ENCODE measurements at places on chromosomes 2 and 18. TPM values are rescaled to one million over a fixed set of nuclear protein-coding genes. Genes with fewer than 3 reads are reported as not detected.
A peak's percentile ranks its signal among the peaks of the same experiment; 100 is the strongest.

GRCh38 chr2:37849911-37850310 is 75.2 kb upstream of the RMDN2 start:
- no peak overlapping the region for H3K27ac ChIP-seq
- H3K4me1 ChIP-seq = peaks cover 8% of the 10 kb centered on the region
- H3K4me3 ChIP-seq = no peak overlapping the region
- no peaks in the 10 kb centered on the region for H3K36me3 ChIP-seq

- H3K4me3 ChIP-seq = no peak overlapping the region
- H3K36me3 ChIP-seq = no peaks in the 10 kb centered on the region
- H3K27ac ChIP-seq = no peak overlapping the region
- no peak for DNase-seq
Observed at GRCh38 chr2:124258140-124258880, 233.2 kb downstream of the CNTNAP5 start.

DNA sequence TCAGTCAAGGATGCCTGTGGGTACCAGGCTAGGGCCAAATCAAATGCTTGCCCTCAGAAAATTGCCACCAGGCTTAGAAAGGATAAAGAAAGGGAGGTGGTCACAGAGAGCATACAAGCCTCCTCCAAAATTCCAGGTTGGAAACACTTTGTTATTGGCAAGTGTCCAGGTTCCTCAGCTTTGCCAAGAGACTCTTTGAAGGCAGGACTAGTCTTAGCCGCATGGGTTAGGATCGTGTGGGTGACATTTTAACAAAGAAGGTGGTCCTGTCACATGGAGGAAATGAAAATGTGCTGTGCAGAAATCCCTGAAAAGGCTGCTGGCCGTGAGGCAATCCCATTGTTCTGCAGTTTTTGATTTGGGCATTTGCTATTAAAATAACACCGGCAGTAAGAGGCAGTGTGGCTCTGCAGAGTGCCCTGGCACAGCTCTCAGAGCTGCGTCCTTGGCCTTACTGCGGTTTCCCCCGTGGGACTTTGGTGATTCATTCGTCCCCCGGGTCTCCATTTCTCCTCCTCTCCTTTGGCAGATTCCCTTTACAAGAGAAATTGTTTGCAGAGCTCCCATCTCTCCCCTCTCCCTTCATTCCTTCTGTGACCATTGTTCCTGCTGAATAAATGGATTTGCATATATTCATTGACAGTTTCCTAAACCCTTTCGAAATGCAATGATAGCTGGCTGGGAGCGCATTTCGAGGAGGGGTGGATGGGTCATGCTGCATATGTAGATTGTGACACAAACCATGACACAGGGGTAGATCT is 187.3 kb downstream of the VAPA start:
- peaks cover 9% of the 10 kb centered on the region for H3K4me1 ChIP-seq
- H3K27ac ChIP-seq = no peak overlapping the region
- no peak for DNase-seq

DNA sequence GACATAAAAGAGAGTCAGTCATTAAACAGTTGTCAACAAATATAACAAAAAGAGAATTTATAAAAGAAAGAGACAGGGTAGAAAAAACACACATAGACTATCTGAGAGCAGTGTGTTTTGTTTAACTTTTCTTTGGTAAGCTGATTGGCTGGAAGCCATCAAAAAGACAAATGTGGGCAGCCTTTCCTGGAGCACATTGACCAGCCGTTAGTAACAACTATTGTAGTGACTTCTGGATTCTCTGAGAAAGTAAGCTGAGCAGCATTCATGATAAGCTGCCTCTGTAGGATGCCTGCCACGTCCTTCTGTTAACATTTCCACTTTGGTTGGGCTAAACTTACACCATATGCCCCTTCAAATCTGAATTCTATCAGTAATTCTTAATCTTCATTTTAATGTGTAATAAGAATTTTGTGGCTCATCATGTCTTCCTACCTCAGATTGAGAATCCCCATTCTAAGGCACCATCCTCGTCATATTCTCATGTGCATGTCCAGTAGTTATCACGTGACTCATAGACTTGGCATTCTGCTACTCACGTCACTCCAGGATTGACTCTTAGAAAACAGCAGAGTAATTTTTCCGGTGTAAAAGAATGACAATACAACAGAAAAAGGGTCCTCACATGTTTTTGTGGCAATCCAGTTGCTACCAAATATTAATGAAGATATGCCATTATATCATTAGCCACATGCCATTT is 43.4 kb upstream of the DNAJC10 start:
- H3K4me3 ChIP-seq = no peak overlapping the region
- no peak overlapping the region for H3K27ac ChIP-seq
- no peaks in the 10 kb centered on the region for H3K27me3 ChIP-seq
- no peaks in the 10 kb centered on the region for H3K36me3 ChIP-seq
- no peak for DNase-seq
- no peaks in the 10 kb centered on the region for H3K4me1 ChIP-seq

DNA sequence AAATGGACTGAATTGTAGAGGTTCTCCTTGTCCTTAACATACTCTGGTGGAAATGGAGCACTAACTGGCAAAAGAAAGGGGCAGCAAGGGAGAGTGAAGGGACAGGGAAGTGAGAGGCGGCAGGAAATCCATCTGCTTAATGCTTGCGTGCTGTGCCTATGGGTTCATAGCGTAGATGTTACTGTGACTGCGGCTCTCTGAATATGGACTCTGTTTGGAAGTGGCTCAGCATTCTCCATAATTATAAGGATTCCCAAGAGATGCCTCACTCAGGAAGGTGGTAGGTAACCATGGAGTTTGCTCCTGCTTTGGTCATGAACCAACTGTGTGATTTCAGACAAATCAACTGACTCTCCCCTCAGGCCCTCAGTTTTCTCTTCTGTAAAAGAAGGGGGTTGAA is 50.0 kb downstream of the MYO3B start:
- H3K4me1 ChIP-seq = no peaks in the 10 kb centered on the region
- H3K27ac ChIP-seq = no peak overlapping the region
- no peak overlapping the region for H3K4me3 ChIP-seq
- H3K36me3 ChIP-seq = no peaks in the 10 kb centered on the region

- H3K4me1 ChIP-seq = peaks cover 16% of the 10 kb centered on the region
- no peaks in the 10 kb centered on the region for H3K27me3 ChIP-seq
- no peak overlapping the region for H3K27ac ChIP-seq
Observed at GRCh38 chr2:98558852-98559530, 49.3 kb downstream of the COA5 start.

DNA sequence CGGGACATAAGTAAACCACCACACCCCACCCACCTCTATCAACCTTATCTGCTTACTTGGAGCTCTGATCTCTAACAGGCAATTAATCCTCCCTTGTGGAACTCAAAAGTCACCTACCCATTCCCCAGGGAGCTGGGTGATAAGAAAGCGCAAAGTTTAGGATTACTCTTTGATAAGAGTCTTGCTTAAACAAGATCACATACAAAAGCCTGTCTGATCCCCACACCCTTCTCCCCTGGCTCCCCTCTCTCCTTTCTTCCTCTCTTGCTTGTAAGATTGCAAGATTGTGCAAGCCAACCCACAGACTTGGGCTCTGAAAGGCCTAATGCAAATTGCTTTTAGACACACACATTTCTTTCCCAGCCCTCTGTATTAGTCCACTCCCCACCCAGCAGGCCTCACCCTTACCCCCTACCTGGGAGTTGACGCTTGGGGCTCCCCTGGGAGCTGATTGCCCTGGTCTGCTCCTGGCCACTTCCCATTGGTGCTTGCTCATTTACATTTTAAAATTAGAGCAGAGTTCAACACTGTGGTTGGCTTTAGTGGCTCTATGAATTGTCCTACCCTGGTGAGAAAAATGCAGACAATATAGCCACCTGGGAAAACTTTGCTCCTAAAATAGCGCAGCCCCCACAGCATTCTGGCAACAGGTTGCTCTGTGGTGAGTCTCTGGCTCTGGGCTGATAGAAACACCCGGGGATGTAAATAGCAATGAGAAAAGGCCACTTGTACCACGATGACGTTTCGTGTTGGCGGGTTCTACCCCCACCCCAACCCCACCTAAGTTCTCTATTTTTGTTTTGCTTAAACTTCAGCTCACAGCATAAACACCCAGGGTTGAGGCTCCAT is 92.8 kb upstream of the MSH2 start:
- no peaks in the 10 kb centered on the region for H3K27me3 ChIP-seq
- no peak for DNase-seq
- H3K27ac ChIP-seq = no peak overlapping the region
- no peak overlapping the region for H3K4me3 ChIP-seq

- no peaks in the 10 kb centered on the region for H3K4me1 ChIP-seq
- no peaks in the 10 kb centered on the region for H3K27me3 ChIP-seq
- no peak for DNase-seq
- no peak overlapping the region for H3K4me3 ChIP-seq
- H3K27ac ChIP-seq = no peak overlapping the region
Observed at GRCh38 chr2:177724398-177725287, 332.1 kb downstream of the AGPS start.

GRCh38 chr2:99890568-99891427 is 251.6 kb downstream of the AFF3 start:
- H3K27ac ChIP-seq = no peak overlapping the region
- H3K4me3 ChIP-seq = no peak overlapping the region
- H3K36me3 ChIP-seq = no peaks in the 10 kb centered on the region

The ACTG2 gene
- 134 TPM for total RNA-seq

- no peaks in the 10 kb centered on the region for H3K27me3 ChIP-seq
- peak overlapping the region; percentile 87 for H3K4me3 ChIP-seq
- peaks cover 57% of the 10 kb centered on the region for H3K36me3 ChIP-seq
- no peak for DNase-seq
- H3K4me1 ChIP-seq = peaks cover 6% of the 10 kb centered on the region
Observed at GRCh38 chr2:189574793-189575475, 5.7 kb downstream of the SLC40A1 start.
